ENCODE measurements at places on chromosomes 1 and 21. TPM values are rescaled to one million over a fixed set of nuclear protein-coding genes. Genes with fewer than 3 reads are reported as not detected.
A peak's percentile ranks its signal among the peaks of the same experiment; 100 is the strongest.

SCAF4 gene
- total RNA-seq = 17.4 TPM

NR1I3 gene
- not detected for total RNA-seq

DNA sequence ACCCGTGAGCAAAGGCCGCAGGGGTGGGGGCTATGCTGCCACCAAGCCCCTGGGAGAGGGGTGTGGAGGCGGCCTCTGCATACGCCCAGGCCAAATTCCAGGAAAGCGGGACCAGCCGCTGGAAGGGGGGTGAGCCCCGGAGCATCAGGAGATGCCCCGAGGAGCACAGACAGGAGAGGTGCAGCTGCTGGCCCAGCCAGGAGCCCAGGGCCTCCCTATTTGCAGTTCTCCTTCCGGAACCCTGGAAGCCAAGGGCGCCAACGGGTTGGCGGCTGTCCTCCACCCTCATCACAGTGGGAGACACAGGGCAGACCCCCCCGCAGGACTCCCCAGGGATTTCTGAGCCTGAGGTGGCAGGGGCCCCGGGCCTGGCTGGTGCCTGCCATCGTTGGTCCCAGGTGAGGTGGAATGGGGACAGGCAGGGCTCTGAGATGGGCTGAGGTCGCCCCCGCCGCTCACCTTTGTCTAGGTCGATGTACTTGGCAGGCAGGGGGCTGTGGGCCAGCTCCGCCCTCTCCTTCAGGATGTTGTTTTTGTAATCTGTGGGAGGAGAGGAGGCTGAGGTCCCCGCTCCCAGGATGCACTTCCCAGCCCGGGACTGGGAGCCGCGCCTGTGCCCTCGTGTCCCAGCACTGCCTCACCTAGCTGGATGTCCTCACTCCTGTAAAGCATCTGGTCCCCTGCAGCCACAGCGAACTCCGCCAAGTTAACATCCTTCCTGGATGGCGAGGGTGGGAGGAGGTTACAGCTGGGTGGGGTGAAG is 4.4 kb upstream of the DVL1 start:
- H3K4me3 ChIP-seq = no peak overlapping the region
- no peak for DNase-seq
- H3K4me1 ChIP-seq = peaks cover 11% of the 10 kb centered on the region
- H3K36me3 ChIP-seq = no peaks in the 10 kb centered on the region
- H3K27ac ChIP-seq = peak overlapping the region; percentile 98

TMEM61 gene
- total RNA-seq = 7.5 TPM

GRCh38 chr1:16248603-16249516 is 11.9 kb upstream of the CPLANE2 start:
- no peaks in the 10 kb centered on the region for H3K27me3 ChIP-seq
- H3K4me1 ChIP-seq = peaks cover 20% of the 10 kb centered on the region
- no peak overlapping the region for H3K4me3 ChIP-seq
- peaks cover 4% of the 10 kb centered on the region for H3K36me3 ChIP-seq
- DNase-seq = peak; percentile 68
- H3K27ac ChIP-seq = peak overlapping the region; percentile 84

DNA sequence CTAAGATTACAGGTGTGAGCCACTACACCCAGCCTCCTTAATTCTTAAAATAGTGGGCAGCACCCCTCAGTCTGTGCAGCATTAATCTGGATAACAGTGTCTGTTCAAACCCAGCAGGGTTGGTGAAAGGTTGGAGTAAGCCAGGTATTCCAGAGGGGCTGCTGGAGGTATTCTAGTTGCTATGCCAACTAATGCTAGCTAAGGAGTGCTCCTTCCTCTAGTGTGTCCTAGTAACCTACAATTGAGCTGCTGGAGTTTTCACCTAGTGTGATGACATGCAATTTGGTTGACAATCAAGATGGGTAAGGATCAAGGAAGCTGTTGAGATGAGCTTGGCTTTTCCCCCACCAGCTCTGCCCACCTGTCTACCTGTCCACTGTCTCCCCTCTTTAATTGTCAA is 100.2 kb upstream of the IPO9 start:
- DNase-seq = no peak
- H3K27ac ChIP-seq = no peak overlapping the region
- H3K36me3 ChIP-seq = no peaks in the 10 kb centered on the region
- H3K4me3 ChIP-seq = no peak overlapping the region
- no peaks in the 10 kb centered on the region for H3K27me3 ChIP-seq

MYBPH gene
- 0.66 TPM for total RNA-seq

GRCh38 chr1:53588053-53588779 is 129.0 kb downstream of the DMRTB1 start:
- no peaks in the 10 kb centered on the region for H3K36me3 ChIP-seq
- peak; percentile 37 for DNase-seq
- no peak overlapping the region for H3K27ac ChIP-seq
- H3K27me3 ChIP-seq = no peaks in the 10 kb centered on the region
- no peak overlapping the region for H3K4me3 ChIP-seq

EXO5 gene
- total RNA-seq = 11.5 TPM

DNA sequence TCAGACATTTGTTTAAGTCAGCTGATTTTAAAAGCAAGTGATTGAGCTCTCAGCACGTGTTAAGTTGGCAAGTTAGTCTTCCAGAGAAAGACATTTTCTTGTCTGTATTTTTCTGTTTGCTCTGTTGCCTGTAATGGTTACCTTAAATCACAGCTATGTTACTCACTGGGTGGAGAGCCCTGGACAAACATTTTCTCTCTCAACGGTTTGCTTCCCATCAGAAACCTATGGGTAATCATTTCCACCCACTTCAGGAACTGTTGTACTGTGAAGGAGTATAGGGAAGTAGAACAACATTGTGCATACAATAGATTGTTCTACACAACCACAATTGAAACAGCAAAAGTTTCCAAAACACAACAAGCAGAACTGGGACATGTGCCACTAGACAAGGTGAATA is 113.9 kb upstream of the DPT start:
- no peaks in the 10 kb centered on the region for H3K4me1 ChIP-seq
- DNase-seq = no peak
- no peak overlapping the region for H3K27ac ChIP-seq
- no peaks in the 10 kb centered on the region for H3K27me3 ChIP-seq
- no peaks in the 10 kb centered on the region for H3K36me3 ChIP-seq
- no peak overlapping the region for H3K4me3 ChIP-seq

- H3K27ac ChIP-seq = no peak overlapping the region
- no peaks in the 10 kb centered on the region for H3K36me3 ChIP-seq
- H3K27me3 ChIP-seq = no peaks in the 10 kb centered on the region
- no peak for DNase-seq
- no peak overlapping the region for H3K4me3 ChIP-seq
- H3K4me1 ChIP-seq = no peaks in the 10 kb centered on the region
Measured at GRCh38 chr1:114224196-114224907, 70.7 kb upstream of the SYT6 start.

GRCh38 chr1:40059338-40059959 is 18.9 kb downstream of the CAP1 start:
- H3K4me1 ChIP-seq = no peaks in the 10 kb centered on the region
- no peak for DNase-seq
- H3K27ac ChIP-seq = peak overlapping the region; percentile 40
- no peaks in the 10 kb centered on the region for H3K27me3 ChIP-seq
- H3K36me3 ChIP-seq = peaks cover 3% of the 10 kb centered on the region

- no peaks in the 10 kb centered on the region for H3K27me3 ChIP-seq
- DNase-seq = no peak
- H3K36me3 ChIP-seq = no peaks in the 10 kb centered on the region
- peaks cover 52% of the 10 kb centered on the region for H3K4me1 ChIP-seq
- H3K27ac ChIP-seq = peak overlapping the region; percentile 87
Measured at GRCh38 chr1:41499591-41499990, 15.1 kb upstream of the EDN2 start.

DNA sequence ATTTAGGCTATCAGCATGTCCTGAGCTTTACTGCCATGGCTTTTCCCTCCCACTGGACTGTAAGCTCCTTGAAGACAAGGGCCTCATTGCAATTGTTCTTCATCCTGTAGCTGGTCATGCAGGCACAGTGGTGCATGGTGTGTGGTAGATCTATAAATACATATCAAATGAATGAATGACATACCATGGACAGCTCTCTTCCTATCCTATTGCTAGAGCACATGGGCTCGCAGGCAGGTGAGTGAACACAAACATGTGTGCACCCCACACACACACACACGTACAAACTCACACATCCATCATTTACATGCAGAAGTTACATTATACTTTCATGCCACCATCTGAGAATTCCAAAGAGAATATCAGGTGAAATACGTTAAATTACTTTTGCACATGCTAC is 172.9 kb upstream of the RUNX1 start:
- H3K4me3 ChIP-seq = no peak overlapping the region
- H3K4me1 ChIP-seq = peaks cover 10% of the 10 kb centered on the region
- no peak for DNase-seq
- no peaks in the 10 kb centered on the region for H3K36me3 ChIP-seq
- H3K27ac ChIP-seq = no peak overlapping the region

GRCh38 chr1:14228677-14229076 is 369.8 kb upstream of the KAZN start:
- no peak overlapping the region for H3K27ac ChIP-seq
- no peaks in the 10 kb centered on the region for H3K27me3 ChIP-seq
- H3K4me3 ChIP-seq = no peak overlapping the region
- H3K4me1 ChIP-seq = no peaks in the 10 kb centered on the region
- no peak for DNase-seq

DNA sequence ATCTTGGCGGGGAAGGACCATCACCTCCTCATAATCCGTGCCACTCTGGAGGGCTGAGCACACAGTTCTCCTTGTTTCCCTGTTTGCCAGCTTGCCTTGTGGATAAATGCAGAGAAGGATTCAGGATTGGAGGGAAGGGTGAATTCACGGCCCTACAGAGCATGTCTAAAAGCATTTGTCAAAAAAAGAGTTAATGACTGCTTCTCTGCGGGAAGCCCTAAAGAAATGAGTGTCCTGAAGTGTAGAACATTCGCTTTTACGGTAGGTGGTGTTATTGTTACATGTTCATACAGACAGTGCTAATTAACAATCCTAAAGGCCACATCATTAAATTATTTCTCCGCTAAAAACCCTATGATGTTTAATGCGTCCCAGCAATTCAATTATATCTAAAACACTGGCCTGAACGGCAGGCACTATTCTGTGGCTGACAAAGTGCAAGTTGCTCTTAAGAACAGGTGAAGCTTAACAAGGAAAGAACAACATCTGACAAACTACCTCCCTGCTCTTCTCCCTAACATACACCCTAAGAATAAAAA is 112.3 kb upstream of the NFIA start:
- peaks cover 6% of the 10 kb centered on the region for H3K4me1 ChIP-seq
- no peaks in the 10 kb centered on the region for H3K27me3 ChIP-seq
- H3K27ac ChIP-seq = peak overlapping the region; percentile 68
- DNase-seq = no peak
- no peaks in the 10 kb centered on the region for H3K36me3 ChIP-seq
- H3K4me3 ChIP-seq = no peak overlapping the region

SAMD11 gene
- total RNA-seq = 0.16 TPM

DNA sequence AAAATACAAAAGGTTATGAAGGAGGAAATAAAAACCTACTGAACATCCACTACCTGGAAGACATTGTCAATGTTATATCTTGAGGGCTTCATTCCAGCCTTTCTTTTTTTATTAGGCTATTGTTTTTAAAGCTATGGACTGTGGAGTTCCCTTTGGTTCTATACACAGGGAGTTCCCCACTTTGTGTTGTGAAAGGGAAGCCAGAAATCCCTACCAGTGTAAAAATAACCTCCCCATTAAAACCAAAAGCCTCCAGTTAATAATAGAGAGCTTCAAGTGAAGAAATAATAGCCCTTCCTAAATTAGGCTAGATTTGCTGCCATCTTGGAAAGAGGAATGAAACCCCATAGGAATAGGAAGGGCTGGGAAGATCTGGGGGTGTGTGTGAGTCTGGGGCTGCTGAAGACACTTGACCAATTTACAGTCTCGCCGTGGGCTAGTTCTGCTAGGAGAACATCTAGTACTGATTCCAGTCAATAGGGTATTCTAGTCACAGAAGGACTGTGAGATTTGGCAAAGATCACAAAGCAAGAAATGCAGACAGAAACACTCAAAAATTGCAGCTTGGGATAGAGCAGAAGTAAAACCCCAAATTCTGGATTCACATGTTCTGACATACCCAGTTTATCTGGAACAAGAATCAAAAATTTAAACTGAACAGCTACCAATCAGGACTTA is 32.4 kb upstream of the PTGFRN start:
- H3K36me3 ChIP-seq = no peaks in the 10 kb centered on the region
- DNase-seq = no peak
- H3K27me3 ChIP-seq = no peaks in the 10 kb centered on the region
- peak overlapping the region; percentile 16 for H3K4me3 ChIP-seq

CFAP126 gene
- not detected for total RNA-seq

SERTAD4 gene
- 47.9 TPM for total RNA-seq

DNA sequence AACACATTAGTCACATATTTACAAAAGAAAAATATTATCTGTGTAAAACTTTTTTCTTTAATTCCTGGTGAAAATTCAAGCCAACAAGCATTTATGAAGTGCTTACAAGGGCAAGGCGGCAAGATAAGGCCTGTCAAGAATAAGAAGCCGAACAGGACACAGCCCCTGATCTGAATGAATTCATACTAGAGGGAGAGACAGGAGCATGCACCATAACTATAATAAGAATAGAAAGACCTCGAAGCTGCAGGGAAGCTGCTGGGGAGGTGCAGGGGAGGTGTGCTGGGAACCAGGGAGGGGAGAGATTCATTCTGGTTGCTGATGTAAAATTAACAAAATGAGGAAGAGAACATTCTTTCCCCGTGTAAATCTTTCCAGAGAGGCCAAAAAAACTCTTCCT is 60.5 kb upstream of the TARDBP start:
- no peaks in the 10 kb centered on the region for H3K4me1 ChIP-seq
- H3K27ac ChIP-seq = no peak overlapping the region
- no peak for DNase-seq
- no peaks in the 10 kb centered on the region for H3K36me3 ChIP-seq
- H3K27me3 ChIP-seq = no peaks in the 10 kb centered on the region
- no peak overlapping the region for H3K4me3 ChIP-seq

- no peaks in the 10 kb centered on the region for H3K36me3 ChIP-seq
- peaks cover 8% of the 10 kb centered on the region for H3K4me1 ChIP-seq
Measured at GRCh38 chr1:165629848-165630628, 996 bp upstream of the MGST3 start.

ABCG1 gene
- 26.2 TPM for total RNA-seq

TLCD4 gene
- total RNA-seq = 22.4 TPM

- H3K36me3 ChIP-seq = no peaks in the 10 kb centered on the region
- no peaks in the 10 kb centered on the region for H3K4me1 ChIP-seq
Measured at GRCh38 chr1:240244968-240245628, 153.4 kb downstream of the FMN2 start.

CLIC6 gene
- 10.0 TPM for total RNA-seq

C4BPA gene
- 7.5 TPM for total RNA-seq

DNA sequence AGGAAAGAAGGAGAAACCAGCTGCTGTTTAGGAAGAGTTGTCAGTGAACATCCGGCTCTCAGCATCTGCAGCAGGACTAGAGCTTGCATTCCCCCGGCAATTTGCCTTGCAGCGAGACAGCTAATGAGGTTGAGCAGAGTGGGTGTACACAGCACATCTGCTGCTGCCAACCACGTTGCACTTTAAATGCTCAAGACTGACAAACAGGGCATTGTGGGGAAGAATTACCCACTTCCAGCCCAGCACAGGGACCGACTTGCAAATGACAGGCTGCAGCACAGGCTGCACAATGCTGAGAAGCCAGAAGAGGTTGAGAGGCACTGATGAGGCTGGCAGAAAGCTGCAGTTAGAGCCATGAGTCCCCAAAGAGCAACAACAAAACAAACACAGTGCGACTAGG is 47.5 kb upstream of the PLA2G2C start:
- peaks cover 4% of the 10 kb centered on the region for H3K4me1 ChIP-seq
- H3K36me3 ChIP-seq = no peaks in the 10 kb centered on the region
- H3K4me3 ChIP-seq = no peak overlapping the region
- no peaks in the 10 kb centered on the region for H3K27me3 ChIP-seq
- DNase-seq = no peak

LEFTY2 gene
- total RNA-seq = not detected

CNTN2 gene
- not detected for total RNA-seq

NBPF11 gene
- 19.6 TPM for total RNA-seq

SPRR1B gene
- total RNA-seq = not detected

Data from breast epithelium (tissue), 4 donors.